ENCODE measurements at places on chromosomes 7 and 10.

DNA sequence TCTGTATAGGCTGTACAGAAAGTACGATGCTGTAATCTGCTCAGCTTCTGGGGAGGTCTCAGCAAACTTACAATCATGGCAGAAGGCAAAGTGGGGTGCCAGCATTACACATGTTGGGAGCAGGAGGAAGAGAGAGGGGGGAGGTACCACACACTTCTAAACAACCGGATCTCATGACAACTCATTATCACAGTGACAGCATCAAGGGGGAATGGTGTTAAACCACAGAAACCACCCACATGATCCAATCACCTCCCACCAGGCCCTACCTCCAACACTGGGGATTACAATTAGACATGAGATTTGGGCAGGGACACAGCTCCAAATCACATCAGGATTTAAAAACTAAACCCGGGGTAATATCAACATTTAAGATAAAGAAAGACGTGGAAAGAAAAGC is 468.8 kb upstream of the AUTS2 start:
- no peak for DNase-seq

- DNase-seq, result no peak
Observed at GRCh38 chr7:116952635-116953371, 498 bp upstream of the ST7 start.

DNA sequence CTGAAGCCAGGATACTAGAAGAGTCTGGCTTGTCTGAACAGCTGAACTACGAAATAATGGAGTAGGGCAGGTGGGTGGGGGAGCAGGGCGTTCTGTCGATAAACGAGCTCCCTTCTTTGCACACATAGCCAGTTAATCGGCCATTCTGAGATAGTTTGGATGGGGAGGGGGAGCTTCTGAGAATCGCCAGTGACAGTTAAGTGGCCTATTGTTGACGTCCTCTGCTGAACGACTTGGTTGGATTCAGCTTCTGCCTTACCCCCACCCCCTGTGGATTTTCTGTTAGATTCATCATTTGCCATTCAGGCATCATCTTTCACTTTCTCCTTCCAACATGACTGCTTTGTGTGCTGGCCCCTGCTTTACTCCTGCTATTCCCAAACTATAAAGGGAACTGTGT is 520 bp downstream of the CPA5 start:
- no peak for DNase-seq

DNA sequence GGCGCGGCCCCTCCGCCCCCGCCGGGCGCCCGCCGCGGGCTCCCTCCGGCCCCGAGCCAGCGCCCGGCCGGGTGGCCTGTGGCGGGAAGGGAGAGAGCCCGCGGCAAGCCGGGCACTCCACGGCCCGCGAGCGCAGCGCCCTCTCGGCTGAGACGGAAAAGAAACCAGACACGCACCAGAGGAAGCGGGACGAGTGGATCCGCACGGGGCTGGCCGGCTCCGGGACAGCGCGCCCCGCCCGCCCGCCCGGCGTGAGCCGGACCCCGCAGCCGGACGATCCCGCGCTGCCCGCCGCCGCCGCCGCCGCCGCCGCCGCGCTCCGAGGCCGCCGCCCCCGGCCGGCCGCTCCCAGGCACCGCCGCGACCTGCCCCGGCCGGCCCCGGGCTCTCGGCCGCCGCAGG is 300 bp downstream of the ARHGAP21 start:
- no peak for DNase-seq

- no peak for DNase-seq
Observed at GRCh38 chr7:47483604-47484273, 98.2 kb downstream of the TNS3 start.

DNA sequence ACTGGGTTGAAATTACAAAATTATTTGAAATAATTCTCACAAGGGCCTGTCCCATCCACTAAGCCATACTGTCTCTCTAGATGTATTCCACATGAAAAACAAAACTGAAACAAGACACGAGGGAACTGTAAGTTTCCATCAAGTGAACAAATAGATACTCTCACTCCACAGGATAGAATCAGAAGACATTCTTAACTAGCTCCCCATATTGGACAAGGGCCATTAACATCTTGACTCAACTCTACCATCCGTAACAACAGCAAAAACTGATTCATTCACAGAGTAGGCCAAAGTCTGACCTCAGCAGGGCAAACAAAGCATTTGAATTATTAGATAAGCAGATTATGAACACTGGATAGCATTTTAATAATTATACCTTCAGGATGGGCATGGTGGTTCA is 29.1 kb downstream of the UBE2H start:
- DNase-seq, result no peak

DNA sequence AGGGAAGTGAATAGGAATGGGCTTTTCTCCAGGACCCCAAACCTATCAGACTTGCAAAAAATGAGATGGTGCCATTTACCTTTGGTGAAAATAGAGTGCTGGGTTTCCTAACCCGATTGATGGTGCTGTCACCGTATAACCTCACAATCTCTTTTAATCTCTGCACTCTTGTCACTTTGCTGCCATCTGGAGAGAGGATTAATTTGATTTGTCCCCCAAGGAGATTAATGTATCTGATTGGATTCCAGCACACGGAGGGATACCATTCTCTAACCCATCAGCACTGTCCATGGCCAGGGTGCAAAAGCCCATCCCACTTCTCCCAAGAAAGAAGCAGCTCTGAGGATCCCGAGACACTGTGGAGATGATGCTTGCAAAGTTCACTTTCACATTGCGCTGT is 86.3 kb upstream of the NFE2L3 start:
- DNase-seq, result no peak

Measured in anterior cingulate cortex (tissue), 58 donors.